GM23338 (cell line): ENCODE measurements at places on chromosomes 11 and 22.

- DNase-seq: no peak
Measured at GRCh38 chr11:95327273-95327948, 96.4 kb upstream of the SESN3 start.

- no peak for DNase-seq
Measured at GRCh38 chr11:1770061-1770460, 6.3 kb upstream of the CTSD start.

DNA sequence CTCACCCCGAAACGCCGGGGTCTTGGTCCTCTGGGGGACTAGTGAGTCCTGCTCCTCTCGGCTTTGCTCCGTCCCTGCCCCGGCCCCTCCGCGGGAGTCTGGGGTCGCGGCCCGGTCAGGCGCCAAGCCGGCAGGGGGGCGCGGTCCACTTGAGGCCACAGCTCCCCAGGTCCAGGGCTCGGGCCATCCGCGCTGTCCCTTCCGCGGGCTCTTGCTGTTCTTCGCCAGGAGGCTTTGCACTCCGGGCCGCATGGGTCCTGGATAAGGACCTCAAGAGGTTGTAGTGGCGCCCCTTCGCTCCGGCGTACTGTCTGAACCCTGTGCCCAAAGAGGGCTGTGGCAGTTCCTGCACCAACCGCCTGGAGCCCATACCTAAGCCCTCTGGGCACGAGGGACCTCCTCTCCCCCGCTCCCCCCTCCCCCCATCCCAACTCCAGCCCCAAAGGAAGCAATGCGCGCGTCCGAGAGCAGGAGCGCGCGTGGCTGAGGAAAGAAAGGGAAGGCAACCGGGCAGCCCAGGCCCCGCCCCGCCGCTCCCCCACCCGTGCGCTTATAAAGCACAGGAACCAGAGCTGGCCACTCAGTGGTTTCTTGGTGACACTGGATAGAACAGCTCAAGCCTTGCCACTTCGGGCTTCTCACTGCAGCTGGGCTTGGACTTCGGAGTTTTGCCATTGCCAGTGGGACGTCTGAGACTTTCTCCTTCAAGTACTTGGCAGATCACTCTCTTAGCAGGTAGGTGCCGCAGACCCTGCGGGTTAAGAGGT lies at the start of gene ADM:
TSS of gene ADM (plus strand) at position 579 of the 767 bp plus-strand sequence. CDS start 628 bp downstream, outside the sequence.
- DNase-seq: peak; percentile 93

DNA sequence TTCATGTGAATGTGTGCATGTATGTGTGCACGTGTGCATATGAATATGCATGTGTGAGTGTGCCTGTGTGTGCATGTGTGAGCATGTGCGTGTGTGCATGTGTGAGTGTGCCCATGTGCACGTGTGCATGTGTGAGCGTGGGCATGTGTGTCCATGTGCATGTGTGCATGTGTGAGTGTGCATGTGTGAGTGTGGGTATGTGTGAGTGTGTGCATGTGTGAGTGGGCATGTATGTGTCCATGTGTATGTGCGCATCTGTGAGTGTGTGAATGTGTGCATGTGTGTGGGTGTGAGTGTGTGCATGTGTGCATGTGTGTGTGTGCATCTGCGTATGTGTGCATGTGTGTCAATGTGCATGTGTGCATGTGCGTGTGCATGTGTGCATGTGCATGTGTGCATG lies 94.7 kb downstream of the ST3GAL4 start:
- no peak for DNase-seq

DNA sequence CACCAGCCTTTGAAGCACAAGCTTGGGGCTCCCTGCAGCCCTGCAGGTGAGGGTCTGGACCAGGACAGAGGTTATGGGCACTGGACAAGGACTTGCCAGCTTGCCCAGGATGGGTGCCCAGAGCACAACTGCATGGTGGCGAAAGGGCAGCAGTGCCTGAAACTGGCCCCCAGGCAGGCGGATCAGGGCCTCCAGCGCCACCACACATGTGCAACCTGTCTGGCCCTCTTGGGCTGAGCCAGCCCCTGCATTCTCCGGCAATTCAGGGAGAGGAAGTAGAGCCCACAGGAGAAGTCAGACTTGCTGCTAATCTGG lies 18.8 kb downstream of the MB start:
- no peak for DNase-seq

DNA sequence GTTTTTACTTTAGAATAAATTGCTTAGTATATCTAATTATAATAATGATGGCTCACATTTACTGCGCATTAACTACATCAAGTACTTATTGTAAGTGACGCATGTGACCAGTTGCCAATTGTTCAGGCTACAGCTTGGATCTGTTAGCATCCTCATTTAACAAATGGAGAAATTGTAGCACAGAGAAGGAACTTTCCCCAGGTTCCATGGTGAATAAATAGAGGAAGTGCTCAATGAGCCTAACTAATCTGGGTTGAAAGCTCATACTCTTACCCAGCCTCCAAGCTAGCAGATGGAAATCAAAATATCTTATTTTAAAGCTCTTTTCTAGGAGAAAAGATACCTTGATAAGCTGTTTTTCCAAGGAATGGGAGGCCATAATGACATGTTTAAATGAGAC lies 19.8 kb downstream of the MMP27 start:
- DNase-seq: no peak

DNA sequence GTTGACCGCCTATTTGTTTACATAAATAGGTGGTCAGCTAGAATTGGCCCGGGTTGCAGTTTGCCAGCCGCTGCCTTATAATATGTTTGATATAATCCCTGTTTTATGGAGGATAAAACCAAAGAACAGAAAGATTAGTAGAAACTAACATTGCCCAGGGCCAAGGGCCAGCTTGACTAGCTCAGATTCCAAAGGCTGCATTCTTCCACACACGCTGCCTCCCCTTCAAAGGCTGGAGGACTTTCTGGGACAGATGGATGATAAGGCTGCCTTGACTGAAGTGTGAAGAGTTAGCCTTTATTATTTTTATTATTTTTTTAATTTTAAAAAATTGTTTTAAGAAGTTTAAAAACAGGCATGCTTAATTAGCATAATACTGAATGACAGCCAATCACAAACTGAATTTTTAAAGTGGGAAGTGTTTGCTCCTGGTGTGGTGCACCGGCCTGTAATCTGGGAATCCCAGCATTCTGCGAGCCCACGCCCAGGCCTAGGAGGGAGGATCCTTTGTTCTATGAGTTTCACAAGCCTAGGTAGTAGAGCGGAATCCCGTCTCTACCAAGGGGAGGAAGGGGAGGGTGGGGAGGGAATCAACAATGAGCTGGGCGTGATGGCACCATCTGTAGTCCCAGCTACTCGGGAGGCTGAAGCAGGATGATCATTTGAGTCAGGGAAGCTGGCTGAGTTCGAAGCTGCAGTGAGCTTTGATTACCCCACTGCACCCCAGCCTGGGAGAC lies 114.9 kb downstream of the NAV2 start:
- DNase-seq: peak; percentile 82

DNA sequence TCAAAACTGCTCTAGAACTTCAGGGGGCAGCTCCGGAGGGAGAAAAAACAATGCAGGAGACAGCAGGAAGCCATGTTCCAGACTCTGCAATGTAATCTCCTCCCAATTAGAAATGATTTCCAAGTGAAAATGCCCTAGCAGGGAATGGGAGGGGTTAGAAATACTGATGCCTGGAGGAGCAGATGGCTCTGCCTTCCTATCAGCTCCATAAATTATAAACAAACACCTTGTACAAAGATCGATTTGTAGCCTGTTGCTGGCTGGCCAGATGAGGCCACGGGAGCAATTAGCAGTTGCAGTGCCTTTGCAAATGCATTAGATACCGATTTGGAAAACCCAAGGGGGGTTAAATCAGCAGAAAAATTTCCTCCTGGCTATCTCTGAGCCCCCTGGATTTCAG lies 46.6 kb upstream of the CHRM4 start:
- no peak for DNase-seq
